ENCODE measurements at places on chromosomes 1 and 21. TPM values are rescaled to one million over a fixed set of nuclear protein-coding genes. Genes with fewer than 3 reads are reported as not detected.

DNA sequence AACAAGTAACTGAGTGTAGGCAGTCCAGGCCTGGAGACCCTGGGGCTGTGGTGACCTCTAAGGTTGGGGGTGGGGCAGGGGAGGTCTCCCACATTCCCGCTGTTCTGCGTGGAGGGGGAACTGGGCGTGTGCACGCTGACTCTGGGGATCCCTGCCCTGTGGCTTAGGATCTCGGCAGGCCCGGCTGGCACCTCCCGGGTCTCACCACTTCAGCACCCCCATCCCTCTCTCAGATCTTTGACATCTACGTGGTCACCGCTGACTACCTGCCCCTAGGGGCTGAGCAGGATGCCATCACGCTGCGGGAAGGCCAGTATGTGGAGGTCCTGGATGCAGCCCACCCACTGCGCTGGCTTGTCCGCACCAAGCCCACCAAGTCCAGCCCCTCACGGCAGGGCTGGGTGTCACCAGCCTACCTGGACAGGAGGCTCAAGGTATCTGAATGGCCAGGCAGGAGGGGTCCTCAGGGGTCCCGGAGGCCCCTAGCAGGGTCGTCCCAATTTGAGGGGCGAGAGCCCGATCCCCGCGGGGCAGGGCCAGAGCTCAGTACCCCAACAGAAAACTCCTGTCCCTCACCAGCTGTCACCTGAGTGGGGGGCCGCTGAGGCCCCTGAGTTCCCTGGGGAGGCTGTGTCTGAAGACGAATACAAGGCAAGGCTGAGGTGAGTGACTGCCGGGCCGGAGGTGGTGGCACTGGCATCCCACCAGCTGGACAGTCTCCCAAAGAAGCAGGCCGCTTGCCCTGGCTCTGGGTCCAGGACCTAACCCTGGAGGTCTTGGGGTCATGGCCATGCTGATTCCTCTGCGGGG, 68.7 kb downstream of the TRIM11 start:
- no peaks in the 10 kb centered on the region for H3K4me1 ChIP-seq
- no peak for DNase-seq
- H3K36me3 ChIP-seq: no peaks in the 10 kb centered on the region
- H3K27me3 ChIP-seq: no peaks in the 10 kb centered on the region
- no peak overlapping the region for H3K4me3 ChIP-seq

DNA sequence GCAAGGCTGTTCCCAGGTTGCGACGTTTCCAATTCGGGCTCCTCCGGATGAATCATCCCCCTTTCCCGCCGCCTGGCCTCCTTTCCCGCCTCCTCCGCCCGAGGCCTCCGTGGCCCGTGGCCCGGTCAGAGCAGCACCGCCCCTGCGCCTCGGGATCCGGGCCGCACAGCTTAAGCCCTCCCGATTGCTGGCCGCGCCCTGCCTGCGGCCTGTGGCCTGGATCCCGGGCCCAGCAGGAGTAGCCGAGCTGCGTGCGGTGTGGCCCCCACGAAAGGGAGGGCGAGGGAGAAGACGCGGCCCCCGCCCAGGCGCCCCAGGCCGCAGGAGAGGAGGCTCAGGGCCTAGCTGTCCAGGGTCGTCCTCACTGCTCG, 1.0 kb downstream of the TMEM200B start:
- no peak overlapping the region for H3K4me3 ChIP-seq
- H3K36me3 ChIP-seq: peaks cover 5% of the 10 kb centered on the region
- peaks cover 20% of the 10 kb centered on the region for H3K4me1 ChIP-seq
- no peaks in the 10 kb centered on the region for H3K27me3 ChIP-seq
- H3K27ac ChIP-seq: peak overlapping the region; percentile 66

- no peak for DNase-seq
- no peak overlapping the region for H3K4me3 ChIP-seq
- H3K27me3 ChIP-seq: no peaks in the 10 kb centered on the region
- no peak overlapping the region for H3K27ac ChIP-seq
- no peaks in the 10 kb centered on the region for H3K36me3 ChIP-seq
Observed at GRCh38 chr21:41371685-41372030, 9.8 kb downstream of the MX2 start.

DNA sequence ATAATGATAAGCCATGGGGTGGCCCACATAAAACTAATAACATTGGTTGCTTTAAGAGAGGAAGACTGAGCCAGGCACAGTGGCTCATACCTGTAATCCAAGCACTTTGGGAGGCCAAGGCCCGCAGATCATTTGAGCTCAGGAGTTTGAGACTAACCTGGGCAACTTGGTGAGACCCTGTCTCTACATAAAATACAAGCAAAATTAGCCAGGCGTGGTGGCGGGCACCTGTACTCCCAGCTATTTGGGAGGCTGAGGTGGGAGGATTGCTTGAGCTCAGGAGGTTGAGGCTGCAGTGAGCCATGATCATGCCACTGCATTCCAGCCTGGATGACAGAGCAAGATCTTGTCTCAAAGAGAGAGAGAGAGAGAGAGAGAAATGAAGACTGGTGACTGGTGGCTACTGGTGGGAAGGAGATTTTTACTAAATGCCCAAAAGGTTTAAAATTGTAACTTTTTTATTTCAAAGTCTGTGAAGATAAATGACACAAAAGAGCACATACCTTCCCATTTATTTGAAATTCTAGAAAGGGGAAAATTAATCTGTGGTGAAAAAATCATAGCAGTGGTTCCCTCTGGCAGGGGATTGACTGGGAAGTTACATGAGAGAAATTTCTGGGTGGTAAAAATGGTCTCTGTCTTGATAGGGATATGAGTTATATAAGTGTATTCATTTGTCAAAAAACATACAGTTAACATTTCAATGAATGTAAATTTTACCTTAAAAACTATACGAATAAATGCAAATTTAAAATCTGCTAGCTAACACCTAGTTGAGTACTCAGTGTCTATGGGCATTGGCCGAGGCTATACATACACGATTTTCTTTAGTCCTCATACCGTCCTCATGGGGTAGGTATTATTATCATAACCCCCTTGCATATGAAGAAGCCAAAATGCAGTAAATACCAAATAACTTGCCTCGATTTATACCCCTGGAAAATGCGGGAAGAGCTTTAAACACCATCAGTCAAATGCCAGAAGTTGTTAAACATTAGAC, 2.2 kb upstream of the NBPF1 start:
- DNase-seq: peak; percentile 35
- peaks cover 23% of the 10 kb centered on the region for H3K4me1 ChIP-seq

Gene NFIA
- 27.7 TPM for total RNA-seq

DNA sequence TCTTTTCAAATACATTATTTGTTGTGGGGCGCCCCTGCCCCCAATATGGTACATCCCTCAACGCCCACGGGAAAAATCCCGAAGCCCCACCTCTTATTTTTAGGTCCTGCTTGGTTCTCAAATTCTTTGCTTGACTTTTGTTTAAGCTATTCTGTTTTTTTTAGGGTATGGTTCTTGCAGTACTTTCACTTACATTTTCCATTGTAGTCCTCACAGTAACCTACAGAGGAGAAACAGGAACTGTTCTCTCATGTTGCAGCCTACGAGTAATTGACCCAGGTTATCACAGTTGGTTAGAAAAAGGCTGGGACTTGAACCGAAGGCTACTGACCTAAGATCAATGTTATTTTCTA, 697 bp upstream of the C21orf91 start:
- H3K27ac ChIP-seq: peak overlapping the region; percentile 95
- H3K27me3 ChIP-seq: no peaks in the 10 kb centered on the region

Data from liver (tissue), 10 donors.